ENCODE measurements at places on chromosomes 6 and 20. TPM values are rescaled to one million over a fixed set of nuclear protein-coding genes. Genes with fewer than 3 reads are reported as not detected.

GRCh38 chr6:62614442-62614841 lies 328.4 kb upstream of the KHDRBS2 start:
- DNase-seq, result no peak

DNA sequence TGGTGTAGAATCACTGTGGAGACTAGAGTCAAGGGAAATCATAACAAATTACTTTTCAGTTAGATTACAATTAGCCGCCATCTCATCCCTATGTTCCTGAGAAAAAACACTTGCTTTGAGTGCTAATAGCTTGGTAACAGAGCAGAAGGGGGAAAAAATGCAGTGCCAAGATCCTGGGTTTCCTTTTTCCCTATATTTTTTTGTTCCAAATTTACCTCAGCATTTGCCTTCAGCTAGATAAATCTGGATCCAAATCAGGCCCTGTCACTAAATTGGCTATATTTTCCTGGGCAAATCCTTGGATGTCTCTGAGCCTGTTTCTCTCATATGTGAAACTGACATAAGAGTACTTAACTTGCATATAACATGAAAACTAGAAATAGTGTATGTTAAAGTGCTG lies 86.0 kb downstream of the TENT5A start:
- DNase-seq, result no peak

DNA sequence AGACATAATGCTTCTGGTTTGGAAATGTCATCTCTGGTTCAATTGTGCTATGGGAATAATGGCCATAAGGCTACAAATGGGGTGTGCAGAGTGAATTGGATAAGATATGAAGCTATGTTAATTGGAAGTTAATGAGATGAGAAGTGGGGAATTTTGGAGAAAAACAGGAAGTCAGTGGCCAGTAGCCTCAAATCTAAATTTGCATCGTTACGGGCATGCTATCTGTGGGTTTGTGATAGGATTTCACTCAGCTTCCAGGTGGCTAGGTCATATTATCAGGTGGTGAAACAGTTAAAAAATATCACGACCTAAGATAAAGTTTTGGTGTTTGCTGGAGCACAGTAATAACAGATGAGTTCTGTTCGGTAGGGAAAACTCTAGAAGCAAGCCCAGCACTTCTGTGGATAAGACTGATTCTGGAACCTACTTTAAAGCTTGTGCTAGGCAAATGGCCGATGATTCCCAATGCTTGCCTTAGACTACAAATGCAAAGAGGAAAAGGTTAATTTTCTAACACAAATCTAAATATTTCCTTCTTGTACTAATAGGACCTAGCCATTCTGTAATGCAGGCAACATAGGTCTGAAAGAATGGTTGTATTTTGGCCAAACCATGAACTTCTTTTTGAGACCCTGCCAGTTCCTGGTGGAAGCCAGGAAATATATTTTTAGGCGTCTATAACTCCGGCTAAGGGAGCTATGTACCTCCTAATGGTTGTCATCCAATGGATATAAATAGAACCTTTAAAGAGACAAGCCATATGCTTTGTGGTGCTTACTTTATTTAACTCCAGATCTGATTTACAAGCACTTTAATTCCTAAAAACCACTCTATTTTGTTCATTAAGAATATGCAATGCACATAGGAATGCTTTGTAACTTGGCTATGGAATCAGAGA lies 111.0 kb downstream of the PLCB1 start:
- DNase-seq, result no peak

DNA sequence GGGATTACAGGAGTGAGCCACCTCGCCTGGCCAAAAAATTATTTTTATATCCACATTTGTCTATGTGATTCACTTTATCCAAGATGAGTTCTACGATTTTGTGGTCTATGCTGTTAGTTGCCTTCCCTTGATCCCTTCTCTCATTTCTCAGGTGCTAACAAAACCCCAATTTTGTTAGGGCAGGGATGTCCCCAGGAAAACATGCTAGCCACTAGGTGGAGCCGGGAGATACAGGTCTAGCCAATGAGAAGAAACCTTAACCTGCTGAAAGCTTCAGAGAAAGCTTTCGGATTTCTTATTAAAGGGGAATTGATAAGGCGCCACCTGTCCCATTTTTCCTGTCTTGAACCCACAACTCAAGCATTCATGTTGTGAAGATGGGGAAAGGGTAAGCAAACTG lies 167.4 kb upstream of the OLIG3 start:
- no peak for DNase-seq

DNA sequence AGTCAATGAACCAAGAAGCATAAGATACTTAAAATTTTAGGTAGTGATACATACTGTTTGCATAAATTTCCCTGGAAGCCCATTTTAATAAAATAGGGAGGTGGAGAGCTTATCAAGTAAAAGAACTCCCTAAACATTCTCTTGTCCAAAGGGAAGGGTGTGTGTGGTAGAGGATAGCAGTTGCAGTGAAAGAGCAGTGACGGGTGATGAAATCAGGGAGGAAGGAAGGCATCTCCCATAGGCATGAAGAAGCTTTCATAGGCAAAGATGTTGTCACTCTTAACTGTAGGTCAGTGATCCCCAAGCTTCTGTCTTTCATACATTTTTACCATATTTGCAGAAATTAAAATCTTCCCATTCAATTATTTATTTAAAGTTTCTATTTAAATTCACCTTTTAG lies 60.0 kb upstream of the ZNF831 start:
- DNase-seq, result no peak

GRCh38 chr6:42269974-42270510 lies 52.4 kb upstream of the MRPS10 start:
- no peak for DNase-seq

GRCh38 chr6:69861986-69862385 lies 4.4 kb upstream of the COL19A1 start:
- no peak for DNase-seq

DNA sequence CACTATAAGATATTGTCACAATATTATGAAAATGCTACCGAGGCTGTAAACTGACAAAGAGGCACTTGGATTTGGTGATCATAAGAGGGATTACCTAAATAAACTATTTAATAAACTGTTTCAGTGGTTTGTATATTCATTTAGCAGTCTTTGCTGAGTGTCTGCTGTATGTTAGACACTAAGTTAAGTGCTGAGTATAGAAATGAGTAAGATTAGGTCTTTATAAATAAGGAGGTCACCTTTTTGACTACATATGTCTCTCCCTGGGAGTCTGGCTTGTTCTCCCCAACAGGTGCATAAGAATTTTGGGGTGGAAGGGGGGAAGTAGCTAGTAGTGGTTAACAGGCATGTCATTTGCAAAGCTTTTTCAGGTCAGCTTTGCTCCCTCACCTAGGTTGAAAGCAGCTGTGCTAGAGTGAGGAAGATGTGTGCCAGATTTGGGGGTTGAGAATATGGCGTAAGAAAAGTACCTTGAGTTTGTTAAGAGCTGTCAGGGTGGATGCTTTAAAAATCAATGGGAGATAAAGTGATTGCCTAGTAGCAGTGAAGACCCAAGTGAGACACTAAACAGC lies 246.3 kb downstream of the ZFAND3 start:
- no peak for DNase-seq

GRCh38 chr6:33169291-33170175 lies 22.7 kb downstream of the COL11A2 start:
- no peak for DNase-seq

DNA sequence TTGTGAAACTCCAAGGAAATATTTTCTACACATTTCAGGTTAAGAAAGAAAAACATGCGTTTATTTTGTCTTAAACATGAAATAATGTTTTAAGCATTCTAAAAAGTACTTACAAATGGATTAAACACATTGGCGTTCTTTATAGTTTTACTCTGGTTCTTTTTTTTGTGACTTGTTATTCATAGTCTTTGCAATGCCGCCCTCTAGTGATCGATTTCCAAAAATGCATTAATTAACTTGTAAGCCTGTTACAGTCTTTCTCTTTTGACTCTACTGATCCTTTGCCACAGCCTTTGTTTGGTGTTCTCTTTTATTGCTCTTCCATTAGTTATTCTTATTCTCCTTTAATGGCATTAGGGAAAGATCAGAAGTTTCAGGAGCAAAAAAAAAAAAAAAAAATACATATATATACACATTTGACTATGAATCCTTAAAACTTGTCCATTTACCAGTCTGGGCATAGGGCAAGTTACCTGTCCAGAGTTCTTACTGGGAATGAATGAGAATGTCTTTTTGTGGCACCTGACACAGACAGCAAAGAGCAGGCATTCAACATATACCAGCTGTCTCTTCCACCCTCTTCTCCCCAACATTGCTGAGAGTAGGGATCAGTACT lies 59.9 kb downstream of the MACROD2 start:
- DNase-seq, result no peak

MYB gene
- total RNA-seq, result 0.18 TPM

RNF39 gene
- 0.08 TPM for total RNA-seq

SIRPB1 gene
- total RNA-seq, result 0.40 TPM

ATP6V1G2 gene
- total RNA-seq, result not detected

KCNQ2 gene
- not detected for total RNA-seq

KHDC1 gene
- total RNA-seq, result not detected

NKX2-4 gene
- not detected for total RNA-seq
